Stimulated activated CD8-positive, alpha-beta memory T cell treated with anti-CD3 and anti-CD28 coated beads, Interleukin-12 subunit alpha, Interleukin-12 subunit beta, amount 100 ng/mL, for 1 hour (primary cell): ENCODE measurements at places on chromosomes 4 and X.

GRCh38 chr4:2166253-2166652, 75.7 kb downstream of the HAUS3 start:
- no peak for DNase-seq

DNA sequence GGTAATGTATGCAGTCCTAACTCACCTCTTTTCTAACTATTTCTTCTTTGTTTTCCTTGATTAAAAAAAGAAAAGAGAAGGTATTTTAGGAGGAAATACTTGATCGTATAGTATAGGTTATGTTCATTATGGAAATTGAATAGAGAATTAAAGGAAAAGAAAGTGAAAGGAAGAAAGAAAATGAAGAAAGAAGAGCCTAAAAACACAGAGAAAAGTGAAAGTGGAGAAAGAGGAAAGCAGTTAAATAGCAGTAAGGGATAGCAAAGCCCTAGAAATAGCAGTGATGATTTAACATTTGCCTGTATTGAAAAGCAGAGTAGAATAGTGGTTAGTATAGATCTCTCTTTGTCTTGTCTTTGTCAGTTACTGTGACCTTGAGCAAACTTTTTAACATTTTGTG, 37.0 kb downstream of the MRPL1 start:
- DNase-seq = no peak

DNA sequence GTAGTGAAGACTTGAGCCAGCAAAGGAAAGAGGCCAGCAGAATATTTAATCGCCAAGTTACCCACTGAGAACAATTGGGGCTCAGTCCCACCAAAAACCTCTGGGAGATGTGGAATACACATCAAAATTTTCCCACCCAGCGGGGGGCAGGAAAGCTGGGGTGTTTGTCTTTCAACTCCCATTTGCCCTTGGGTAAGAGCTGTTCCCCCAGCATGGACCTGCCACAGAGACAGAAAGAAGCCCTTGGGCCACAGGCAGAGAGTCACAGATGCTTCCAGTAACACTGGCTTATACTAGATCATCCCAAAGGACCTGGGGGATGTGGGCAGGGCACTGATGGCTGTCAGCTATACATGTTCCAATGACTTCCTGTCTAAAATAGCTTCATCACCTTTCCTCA, 18.9 kb upstream of the FBXW7 start:
- DNase-seq = no peak

GRCh38 chr4:48197643-48198237, 63.7 kb upstream of the TXK start:
- DNase-seq = no peak

- DNase-seq = no peak
Observed at GRCh38 chrX:134803060-134803459, 144.8 kb upstream of the PLAC1 start.
